Peyer's patch (tissue), 4 donors: ENCODE measurements at places on chromosomes 16 and 17.

DNA sequence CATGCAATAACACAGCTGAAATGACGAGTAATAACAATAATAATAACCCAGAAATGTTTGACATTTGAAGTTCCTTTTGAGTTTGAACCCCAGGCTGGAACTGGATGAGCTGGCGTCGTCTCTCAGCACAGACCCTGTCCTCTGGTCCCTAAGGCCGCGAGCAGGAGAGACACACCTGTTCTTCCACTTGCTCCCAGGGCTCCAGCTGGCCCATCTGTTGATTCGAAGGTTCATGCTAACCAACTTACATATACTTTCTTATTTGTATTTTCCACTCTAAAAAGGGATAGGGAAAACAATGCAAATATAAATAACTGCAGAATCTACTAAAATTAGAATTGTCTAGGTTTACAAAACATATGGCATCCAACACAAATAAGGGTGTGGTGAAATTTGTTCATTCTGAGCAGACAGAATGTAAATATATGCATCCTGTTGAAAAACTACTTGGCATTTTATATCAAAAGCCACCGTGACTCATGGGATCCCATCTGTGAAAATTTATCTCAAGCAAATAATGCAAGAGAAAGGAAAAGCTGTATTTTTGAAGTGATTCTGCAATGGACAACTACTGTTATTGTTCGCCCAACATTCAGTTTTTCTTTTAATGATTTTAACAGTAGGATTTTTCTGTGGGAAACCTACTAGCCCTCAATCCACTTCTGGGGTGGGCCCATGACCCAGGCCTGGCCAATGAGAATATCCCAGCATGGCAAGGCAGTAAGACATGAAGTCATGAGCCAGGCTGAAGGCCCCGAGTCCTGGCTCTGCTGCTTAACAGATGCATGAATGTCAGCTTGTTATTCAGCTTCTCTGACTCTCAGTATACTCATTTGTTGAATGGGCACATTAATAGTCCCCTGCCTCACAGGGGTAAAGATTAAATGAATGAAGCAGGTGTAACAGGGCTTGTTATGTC, 13.2 kb upstream of the RGS9 start:
- DNase-seq, result no peak

DNA sequence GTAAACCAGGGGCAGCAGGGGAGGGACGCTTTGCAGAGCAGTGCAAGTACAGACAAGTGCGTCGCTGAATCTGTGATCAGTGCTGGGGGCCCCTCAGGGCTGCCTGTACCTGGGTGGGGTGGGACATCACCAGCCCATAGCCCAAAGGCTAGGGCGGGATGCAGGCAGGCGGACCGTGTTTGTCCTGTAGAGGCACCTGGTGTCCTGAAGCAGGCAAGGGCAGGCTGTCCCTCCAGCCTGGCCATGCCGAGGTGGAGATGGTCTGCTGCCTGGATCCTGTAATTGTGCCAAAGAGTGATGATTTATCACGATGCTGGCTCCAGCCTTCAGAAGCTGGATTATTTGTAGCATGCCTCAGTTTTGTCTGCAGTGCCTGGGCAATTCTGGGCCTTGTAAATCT, 137.9 kb upstream of the GSE1 start:
- DNase-seq, result no peak

GRCh38 chr16:2298621-2299020, 30.7 kb upstream of the RNPS1 start:
- no peak for DNase-seq

DNA sequence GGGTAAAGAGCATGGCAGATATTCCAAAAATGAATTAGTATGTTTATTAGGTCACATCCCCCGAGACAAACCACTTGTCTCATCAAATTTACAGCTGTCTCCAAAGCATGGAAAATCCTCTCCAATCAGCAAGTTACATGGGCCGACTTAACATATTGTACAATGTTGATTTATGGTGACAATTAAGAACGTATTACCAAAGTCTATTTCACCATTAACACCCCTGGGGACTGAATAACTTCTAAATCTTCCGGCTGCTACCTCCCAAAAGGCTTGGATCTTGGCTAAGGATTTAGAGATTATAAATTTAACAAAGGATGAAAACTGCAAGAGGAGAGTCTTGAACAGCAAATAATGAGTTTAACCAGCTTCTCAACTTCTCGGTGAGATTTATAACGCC, 311.9 kb downstream of the NPIPA8 start:
- DNase-seq, result no peak

DNA sequence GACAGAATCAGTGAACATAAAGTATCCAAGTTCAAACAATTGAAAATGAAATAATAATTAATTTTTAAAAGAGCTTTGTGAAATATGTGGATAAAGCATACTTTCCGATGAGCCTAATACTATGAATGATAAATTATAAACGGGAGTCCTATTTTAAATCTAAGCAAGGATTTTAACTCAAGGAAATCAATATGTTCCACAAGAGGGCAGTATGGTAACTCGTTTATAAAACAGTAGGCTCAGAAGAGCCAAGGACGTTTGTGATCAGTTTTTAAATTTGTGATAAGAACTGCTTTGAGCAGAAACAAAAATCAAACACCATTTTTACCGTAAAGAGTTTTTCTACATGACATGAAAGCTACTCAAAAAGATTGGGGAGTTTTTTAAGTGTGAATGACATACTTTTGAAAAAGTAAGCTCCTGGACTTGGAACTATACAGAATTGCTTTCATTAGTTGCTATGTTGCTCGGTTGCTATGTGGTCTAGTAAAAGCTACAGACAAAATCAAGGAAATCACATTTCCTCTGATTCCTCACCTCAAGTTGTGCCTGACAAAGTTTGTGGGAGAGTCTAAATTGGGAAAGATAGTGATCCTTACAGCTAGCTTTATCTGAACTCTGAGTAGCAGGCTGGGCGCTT, 11.8 kb upstream of the TEKT1 start:
- DNase-seq, result no peak

GRCh38 chr17:66373079-66373478, 70.7 kb downstream of the PRKCA start:
- DNase-seq, result no peak

- no peak for DNase-seq
These were observed 79.3 kb upstream of the HSBP1 start for GRCh38 chr16:83728492-83728891.

DNA sequence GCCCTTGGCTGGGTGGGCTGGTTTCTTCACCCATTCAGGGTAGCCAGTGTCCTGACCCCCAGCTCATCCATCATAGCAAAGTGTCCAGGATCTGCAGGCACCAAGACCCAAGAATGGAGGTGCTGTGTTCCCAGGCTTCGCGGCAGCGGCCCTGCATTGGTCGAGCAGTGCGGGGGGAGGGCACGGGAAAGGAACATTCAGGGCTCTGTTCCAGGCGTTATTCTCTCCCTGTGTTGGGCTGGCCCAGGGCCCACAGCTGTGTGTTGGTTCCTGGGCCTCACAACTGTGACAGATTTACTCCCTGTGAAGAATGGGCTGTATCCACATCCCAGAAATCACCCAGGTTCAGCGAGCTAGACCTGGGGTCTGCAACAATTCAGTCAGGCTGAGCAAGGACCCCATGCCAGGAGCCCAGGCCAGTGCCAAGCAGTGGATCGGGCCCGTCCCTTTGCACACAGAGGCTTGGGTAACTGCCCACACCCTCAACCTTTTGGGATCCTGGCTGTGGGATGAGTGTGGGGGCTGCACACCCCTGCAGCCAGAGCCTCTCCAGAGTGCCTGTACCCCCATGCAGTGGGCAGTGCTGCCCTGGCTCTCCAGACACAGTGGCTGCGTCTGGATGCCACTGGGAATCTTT, 10.0 kb downstream of the GPT2 start:
- DNase-seq, result no peak

GRCh38 chr17:58811290-58811689, 55.6 kb downstream of the PPM1E start:
- DNase-seq, result no peak

- peak; percentile 61 for DNase-seq
These were observed 172.3 kb downstream of the KATNIP start for GRCh38 chr16:27722207-27722606.

DNA sequence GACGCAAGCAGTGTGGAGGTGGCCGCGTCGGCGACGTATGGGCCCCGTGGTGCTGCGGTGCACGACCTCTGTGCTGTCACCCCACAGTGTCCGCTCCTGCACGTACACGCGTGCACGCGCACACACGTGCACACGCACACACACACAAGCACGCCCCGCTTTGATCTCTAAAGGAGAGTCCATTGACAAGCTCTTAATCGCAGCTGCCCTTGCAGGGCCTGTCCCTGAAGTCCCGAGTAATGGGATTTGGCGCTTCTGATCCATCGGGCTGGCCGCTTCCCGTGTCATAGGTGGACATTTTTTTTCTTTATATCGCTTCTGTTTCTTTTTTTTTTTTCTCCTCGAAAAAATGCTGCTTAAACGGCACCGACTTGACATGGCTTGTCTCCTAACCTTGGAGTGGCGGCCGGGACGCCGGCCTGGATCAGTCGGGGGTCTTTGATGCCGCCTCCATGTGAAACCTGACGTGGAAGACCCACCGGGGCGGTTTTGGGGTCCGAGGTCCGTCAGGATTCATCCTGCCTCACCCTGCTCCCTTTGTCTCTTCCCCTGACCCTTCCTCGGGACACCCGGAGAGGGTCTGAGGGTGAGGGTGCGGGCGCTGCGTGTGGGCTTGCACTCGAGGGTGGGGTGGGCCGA, 8.3 kb upstream of the AXIN1 start:
- DNase-seq, result no peak

DNA sequence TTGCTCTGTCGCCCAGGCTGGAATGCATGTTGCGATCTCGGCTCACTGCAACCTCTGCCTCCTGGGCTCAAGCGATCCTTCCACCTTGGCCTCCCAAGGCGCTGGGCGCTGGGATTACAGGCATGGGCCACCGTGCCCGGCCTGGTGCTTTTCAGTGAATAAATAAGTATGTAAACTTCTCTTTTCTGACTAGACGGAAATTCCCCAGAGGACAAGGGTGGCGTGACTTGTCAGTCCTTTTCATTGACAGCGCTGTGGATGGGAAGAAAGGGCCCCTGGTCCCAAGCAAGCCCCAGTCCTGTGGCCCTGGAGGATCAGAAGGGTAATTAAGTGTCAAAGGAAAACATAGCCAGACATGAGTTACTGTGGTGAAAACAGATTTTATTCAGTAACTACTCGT, 9.6 kb upstream of the SPN start:
- DNase-seq, result peak; percentile 54

DNA sequence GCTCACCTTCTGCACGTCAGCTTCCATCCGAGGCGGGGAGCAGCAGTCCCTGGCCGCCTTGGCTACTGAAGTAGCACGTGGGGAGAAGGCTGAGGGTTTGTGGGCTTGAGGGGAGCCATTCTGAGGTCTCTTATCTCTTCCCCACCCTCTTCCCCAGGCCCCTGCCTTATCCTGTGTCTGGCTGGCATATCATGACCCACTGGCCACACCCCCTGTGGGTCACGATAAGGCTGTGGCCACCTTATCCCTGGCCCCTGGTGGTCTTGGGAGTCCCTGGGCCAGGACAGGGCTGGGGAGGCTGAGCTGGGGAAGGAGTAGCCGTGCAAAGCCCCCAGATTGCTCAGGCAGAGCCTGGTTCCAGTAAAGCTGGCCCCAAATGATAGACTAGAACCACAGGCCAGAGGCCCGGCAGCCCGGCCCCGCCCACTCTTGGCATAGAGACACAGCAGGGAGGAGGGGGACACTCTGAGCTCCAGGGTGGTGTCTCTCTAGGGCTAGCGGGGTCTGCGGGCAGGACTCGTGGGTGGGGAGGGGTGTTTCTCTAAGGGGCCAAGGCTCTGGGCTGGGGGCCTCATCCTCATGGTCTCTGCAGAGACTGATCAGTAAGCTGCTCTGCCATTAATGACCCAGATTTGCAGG, 7.6 kb downstream of the SPNS2 start:
- no peak for DNase-seq

DNA sequence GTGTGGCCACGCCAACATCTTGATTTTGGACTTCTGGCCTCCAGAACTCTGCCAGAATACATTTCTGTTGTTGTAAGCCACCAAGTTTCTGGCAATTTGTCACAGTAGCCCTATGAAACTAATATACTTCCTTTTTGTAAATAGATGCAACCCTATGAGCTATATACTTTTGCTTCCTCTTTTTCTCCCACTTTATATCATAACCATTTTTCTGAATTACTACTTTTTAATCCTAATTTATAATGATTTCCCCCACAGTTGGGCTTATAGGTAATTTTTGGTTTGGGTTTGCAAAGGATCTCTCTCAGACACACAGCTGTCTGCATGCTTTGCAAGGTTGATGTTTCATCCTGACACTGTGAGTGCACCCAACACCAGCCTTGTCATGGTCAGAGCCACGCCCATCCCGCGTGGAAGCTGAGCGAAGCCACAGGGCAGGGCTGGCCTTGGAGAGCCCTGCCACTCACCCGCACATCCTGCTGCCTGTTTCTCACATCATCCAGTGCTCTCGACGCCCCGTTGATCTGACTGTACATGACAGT, 5.8 kb downstream of the TRIM25 start:
- peak; percentile 91 for DNase-seq
